Regular cardiac myocyte (primary cell): ENCODE measurements at places on chromosomes 2 and 18. TPM values are rescaled to one million over a fixed set of nuclear protein-coding genes. Genes with fewer than 3 reads are reported as not detected.

Gene ARHGEF33
- under 0.01 and 0.85 TPM in 2 replicates for total RNA-seq

Gene PSD4
- total RNA-seq: 0.19 and 1.4 TPM in 2 replicates

Gene ACADL
- under 0.01 TPM in 1 of 2 replicates, not detected in the other for total RNA-seq

Gene IL1R2
- 0.38 and 0.56 TPM in 2 replicates for total RNA-seq

Gene OTOS
- total RNA-seq: not detected in 2 replicates

Gene RAMP1
- total RNA-seq: 0.77 and 3.1 TPM in 2 replicates

Gene CDKL4
- total RNA-seq: 1.7 and 11.8 TPM in 2 replicates

Gene RIT2
- total RNA-seq: not detected in 2 replicates

Gene C1GALT1C1L
- total RNA-seq: 1.1 and 1.3 TPM in 2 replicates

Gene TMEM131
- total RNA-seq: 27.3 and 30.1 TPM in 2 replicates

Gene VSNL1
- 0.38 and 0.85 TPM in 2 replicates for total RNA-seq

Gene CPO
- total RNA-seq: under 0.01 TPM in 1 of 2 replicates, not detected in the other

Gene KIAA2012
- under 0.01 TPM in 2 replicates for total RNA-seq

Gene POTEC
- total RNA-seq: under 0.01 TPM in 2 replicates

Gene FBXO36
- total RNA-seq: 1.5 and 2.3 TPM in 2 replicates

Gene GCG
- not detected in 2 replicates for total RNA-seq

Gene ABCG8
- not detected in 2 replicates for total RNA-seq

Gene SIX2
- total RNA-seq: 2.0 and 2.7 TPM in 2 replicates

Gene NT5DC4
- total RNA-seq: not detected in 2 replicates
